ENCODE measurements at places on chromosomes 6 and 20. TPM values are rescaled to one million over a fixed set of nuclear protein-coding genes. Genes with fewer than 3 reads are reported as not detected.

The VNN1 gene
- under 0.01 TPM for total RNA-seq

The VWA7 gene
- total RNA-seq, result 0.13 TPM

The PRL gene
- not detected for total RNA-seq

The BPIFA2 gene
- total RNA-seq, result not detected

The KIF25 gene
- under 0.01 TPM for total RNA-seq

The ALDH5A1 gene
- total RNA-seq, result 2.7 TPM

The GSTA2 gene
- not detected for total RNA-seq

The DEFB124 gene
- not detected for total RNA-seq

The MLN gene
- not detected for total RNA-seq

The LAMP5 gene
- 1.0 TPM for total RNA-seq

The NKX2-2 gene
- not detected for total RNA-seq

The LHFPL5 gene
- total RNA-seq, result not detected

The ATXN1 gene
- 9.1 TPM for total RNA-seq

DNA sequence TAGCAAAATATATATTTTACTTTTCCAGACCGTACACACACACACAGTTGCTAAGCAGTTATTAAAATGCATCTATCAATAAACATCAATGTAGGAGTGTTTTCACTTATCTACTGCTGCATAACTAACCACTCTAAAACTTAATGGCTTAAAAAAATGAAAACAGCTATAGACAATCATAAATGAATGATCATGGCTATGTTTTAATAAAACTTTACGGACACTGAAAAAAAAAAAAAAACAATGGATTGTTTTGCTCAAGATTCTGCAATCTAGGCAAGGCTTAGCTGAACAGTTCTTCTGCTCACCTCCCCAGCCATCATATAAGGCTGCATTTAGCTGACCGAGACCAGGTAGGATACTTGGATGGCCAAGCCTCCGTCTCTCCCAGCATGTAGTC lies 125.4 kb upstream of the CCDC28A start:
- no peak for DNase-seq

DNA sequence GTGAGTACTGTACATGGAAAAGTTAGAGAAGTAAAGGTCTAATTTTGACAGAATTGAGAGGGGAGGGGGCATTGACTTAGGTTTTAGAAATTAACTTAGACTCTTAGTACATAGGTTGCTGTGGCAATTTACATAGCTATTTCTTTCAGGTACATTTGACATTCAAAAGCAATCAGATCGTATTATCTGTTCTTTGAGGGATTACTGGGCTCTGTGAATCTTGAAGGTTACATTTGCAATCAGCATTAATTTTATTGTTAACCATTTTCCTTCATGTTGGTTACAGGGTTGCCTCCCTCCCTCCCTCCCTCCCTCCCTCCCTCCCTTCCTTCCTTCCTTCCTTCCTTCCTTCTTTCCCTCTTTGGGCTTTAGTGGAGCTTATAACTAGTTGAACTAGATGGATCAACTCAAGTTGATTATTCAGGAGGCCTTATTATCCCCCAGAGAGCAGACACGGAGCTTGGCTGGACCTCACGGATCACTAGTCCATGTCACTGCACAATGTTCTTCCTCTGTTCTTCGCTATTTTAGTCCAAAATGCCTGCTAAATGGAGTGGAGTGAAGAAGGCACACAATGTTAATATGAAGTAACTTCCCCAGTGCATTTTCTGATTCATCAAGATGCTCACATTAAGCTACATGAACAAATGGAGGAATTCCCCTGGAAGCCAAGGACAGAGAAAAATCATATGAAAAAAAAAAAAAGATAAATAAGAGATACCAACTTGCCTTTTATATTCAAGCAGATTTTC lies 87.8 kb downstream of the PLCB4 start:
- no peak for DNase-seq

- DNase-seq, result no peak
These were observed 71.5 kb downstream of the PKHD1 start for GRCh38 chr6:52015953-52016352.

DNA sequence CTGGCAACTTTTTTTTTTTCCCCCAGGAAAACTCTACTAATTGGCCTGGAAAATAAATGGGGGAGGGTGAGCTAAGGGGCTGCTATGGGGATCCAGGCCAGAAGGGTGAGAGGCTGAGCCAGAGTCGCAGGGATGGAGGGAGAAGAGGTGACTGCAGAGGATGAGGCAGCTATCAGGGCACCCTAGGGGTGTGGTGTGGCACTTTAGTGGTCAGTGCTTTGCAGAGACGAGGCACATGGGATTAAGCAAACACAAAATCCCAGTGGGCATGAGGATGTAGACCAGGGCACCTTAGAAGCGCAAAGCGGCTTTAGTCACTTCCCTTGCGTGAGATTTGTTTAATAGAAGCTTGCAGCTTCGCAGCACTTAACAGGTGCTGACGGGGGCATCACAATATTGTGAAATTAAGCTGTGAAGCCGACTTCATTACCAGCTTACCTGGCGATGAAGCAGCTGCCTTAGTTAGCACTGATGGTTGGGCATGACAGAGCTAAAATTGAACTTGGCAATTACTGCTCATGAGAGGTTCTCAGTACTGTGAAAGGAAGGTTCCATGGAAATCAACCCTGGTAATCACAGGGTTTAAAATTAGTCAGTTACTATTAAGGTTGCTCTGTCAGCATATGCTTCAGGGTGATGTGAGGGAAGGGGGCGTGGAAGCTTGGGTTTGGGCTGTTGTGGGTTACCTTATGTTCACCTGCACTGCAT lies 26.0 kb downstream of the TOX2 start:
- DNase-seq, result no peak

GRCh38 chr6:157045831-157046454 lies 268.8 kb downstream of the ARID1B start:
- DNase-seq, result peak; percentile 53

- no peak for DNase-seq
These were observed 5.7 kb downstream of the CABLES2 start for GRCh38 chr20:62401331-62401779.

- peak; percentile 39 for DNase-seq
These were observed 480.7 kb downstream of the RFPL4B start for GRCh38 chr6:112827793-112828192.

GRCh38 chr6:113873043-113873667 lies 16.0 kb downstream of the MARCKS start:
- peak; percentile 47 for DNase-seq

DNA sequence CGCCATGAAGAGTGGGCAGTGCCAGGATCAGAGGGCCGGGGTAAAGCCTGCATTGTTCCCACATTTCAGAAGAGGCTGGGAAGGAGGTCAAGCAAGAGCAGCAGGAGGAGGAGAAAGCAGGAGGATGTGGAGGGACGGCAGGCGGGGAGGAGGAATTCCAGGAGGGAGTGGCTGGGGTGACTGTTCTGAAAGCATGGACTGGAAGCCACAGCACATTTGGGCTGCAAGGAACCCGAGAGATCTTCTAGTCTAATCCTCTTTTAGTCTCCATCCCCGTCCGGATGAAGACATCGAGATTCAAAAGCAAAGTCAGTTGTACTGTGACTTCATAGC lies 76.9 kb downstream of the FAM50B start:
- no peak for DNase-seq

DNA sequence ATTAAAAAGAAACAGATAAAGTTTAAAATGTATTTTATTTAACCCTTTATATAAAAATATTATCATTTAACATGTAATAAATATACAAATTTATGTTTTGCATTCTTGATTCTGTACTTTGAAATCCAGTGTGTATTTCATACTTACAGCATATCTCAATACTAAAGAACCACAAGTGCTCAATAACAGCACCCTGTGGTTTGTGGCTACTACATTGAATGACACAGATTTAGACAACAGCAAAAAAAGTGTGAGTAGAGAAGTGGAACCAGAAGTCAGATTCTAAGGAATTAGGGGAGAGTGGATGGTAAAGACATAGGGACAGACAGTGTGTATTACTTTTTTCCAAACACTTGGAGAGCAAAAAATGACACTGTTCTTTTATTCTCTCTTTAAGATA lies 524.5 kb downstream of the BMP2 start:
- DNase-seq, result no peak

- no peak for DNase-seq
These were observed 116.1 kb downstream of the RIMS1 start for GRCh38 chr6:72002415-72002814.

DNA sequence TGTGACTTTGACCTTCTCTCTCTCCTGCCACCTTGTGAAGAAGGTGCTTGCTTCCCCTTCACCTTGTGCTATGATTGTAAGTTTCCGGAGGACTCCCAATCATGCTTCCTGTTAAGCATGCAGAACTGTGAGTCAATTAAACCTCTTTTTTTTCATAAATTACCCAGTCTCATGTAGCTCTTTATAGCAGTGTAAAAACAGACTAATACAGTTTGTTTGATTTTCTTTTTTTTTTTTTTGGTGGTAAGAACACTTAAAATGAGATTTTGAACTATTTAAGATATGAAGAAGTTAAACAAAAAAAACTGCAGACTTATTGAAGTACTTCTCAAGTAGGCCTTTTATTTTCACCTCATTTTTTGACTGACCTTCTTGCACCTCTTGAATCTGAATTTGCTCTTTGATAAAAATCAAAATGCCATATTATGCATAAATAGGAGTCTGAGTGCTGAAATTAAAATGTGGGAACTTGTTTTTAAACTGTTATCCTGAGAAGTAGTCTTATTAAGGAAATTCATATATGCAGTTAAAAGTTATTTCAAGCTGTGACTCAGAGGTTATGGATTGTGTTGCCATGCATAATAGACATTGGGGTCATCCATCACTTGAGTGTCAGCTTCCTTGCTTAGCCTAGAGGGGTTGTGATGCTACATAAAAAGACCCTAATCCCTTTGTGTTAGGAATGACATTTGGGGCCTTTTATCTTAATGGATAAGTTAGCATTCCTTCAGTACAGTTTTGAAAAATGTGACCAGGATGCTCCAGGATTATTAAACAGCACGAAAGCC lies 447.9 kb upstream of the FKBP1C start:
- no peak for DNase-seq

GRCh38 chr6:144143878-144144277 lies 6.4 kb upstream of the STX11 start:
- DNase-seq, result no peak

DNA sequence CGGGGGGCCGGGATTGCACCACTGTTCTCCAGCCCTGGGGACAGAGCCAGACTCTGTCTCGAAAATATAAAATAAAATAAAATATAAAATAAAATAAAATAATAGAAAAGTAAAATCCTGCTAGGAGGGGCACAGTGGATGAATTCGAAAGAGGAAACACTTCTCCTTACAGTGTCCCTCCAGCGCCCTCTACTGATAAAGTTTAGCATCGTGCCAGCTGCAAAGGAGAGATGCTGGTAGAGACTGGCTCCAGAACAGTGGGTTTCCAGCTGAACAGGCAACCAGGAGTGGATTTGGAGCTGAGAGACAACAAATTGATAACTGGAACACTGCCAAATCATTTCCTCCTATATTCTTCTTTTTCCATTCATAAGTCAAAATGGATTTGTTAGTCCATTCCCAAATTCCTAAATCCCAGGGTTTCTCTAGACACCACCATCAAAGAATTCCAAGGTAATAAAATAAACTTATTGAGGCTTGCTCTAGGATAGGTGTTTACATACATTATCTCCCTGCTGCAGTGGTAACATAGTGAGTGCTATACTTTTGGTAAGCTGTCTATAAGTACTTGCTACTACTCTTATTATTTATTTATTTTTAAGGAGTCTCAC lies 31.7 kb upstream of the TBPL1 start:
- DNase-seq, result peak; percentile 76

GRCh38 chr20:58039274-58040092 lies 189.0 kb downstream of the ANKRD60 start:
- no peak for DNase-seq

DNA sequence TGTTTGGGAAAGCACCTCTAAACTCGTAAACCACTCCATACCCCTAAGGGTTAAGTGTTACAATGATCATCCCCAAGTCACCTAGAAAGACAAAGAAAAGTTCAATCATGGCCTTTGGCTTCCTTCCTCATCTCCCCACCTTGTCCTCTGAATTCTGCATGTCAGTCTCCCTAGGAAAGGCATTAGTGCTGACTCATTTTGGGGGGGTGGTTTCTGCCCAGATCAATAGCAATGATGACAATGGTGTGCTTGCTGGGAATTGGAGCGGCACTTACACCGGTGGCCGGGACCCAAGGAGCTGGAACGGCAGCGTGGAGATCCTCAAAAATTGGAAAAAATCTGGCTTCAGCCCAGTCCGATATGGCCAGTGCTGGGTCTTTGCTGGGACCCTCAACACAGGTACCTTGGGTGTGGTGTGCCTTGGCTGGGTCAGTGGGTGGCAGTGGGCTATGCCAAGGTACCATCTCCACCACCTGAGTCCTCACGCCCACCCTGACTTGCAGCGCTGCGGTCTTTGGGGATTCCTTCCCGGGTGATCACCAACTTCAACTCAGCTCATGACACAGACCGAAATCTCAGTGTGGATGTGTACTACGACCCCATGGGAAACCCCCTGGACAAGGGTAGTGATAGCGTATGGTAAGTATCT lies 21.2 kb downstream of the TGM3 start:
- no peak for DNase-seq

DNA sequence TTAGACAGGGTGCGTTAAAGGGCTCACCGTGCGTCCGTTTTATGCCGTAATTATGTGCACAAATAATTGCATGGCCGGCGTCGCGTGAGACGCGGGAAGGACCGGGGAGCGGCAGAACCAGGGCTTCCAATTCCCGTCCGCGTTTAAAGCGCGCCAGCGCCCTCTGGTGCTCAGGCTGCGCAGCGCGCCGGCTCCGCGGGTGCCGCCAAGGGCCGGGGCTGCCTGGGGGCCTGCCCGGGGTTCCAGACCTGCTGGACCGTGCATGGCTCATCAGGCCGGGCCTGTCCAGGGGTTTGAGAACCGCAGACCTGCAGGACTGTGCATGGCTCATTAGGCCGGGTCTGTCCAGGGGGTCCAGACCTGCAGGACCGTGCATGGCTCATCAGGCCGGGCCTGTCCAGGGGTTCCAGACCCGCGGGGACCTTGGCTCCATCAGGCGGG lies 369.0 kb downstream of the THBS2 start:
- DNase-seq, result peak; percentile 30

DNA sequence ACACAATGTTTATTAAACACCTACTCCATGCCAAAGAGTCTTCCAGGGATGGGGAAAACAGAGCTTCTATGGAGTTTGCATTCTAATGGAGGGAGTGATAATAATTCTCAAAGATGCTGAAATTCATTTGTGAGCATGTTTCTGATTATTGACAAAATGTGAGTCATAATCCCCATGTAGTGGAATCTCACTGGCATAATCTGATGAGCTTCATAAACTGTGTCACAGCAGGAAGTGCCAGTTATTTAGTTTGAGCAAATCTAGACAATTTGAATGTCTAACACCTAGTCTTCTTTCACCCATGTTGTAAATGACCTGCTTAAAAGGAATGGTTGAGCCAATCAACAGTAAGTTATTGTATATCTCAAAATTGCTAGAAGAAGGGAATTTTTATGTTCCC lies 95.1 kb downstream of the KCNQ5 start:
- no peak for DNase-seq

- no peak for DNase-seq
These were observed 62.2 kb downstream of the RFPL4B start for GRCh38 chr6:112409311-112409710.

- peak; percentile 64 for DNase-seq
These were observed 28.9 kb downstream of the CNKSR3 start for GRCh38 chr6:154481521-154482013.

Measured in dermis microvascular lymphatic vessel endothelial cell (primary cell).